Mesangial cell (primary cell): ENCODE measurements at places on chromosomes 1 and 21. TPM values are rescaled to one million over a fixed set of nuclear protein-coding genes. Genes with fewer than 3 reads are reported as not detected.

Gene LCE1D
- total RNA-seq, result not detected in 2 replicates

Gene OR2L8
- total RNA-seq, result not detected in 2 replicates

Gene RGS7
- 0.81 TPM in 1 of 2 replicates, not detected in the other for total RNA-seq

Gene LDLRAP1
- 7.7 and 9.3 TPM in 2 replicates for total RNA-seq

Gene MLLT11
- total RNA-seq, result 10.9 and 23.8 TPM in 2 replicates

Gene ACTA1
- total RNA-seq, result 0.63 and 0.65 TPM in 2 replicates

Gene RSPH1
- 0.38 TPM in 1 of 2 replicates, not detected in the other for total RNA-seq

Gene ASCL5
- 0.49 TPM in 1 of 2 replicates, not detected in the other for total RNA-seq

Gene IFT25
- 12.9 and 28.5 TPM in 2 replicates for total RNA-seq

Gene CFHR3
- not detected in 2 replicates for total RNA-seq

Gene KIF21B
- 3.0 and 7.3 TPM in 2 replicates for total RNA-seq

Gene OR10J1
- not detected in 2 replicates for total RNA-seq

Gene C1orf167
- not detected in 2 replicates for total RNA-seq

Gene KCNJ10
- total RNA-seq, result not detected in 2 replicates

Gene GPR37L1
- under 0.01 TPM in 1 of 2 replicates, not detected in the other for total RNA-seq

Gene CD5L
- total RNA-seq, result not detected in 2 replicates

Gene TEX38
- total RNA-seq, result not detected in 2 replicates

Gene CDK18
- 3.3 and 26.9 TPM in 2 replicates for total RNA-seq

Gene KIF26B
- 2.6 and 17.5 TPM in 2 replicates for total RNA-seq

Gene RGS8
- not detected in 2 replicates for total RNA-seq

Gene FCER1A
- total RNA-seq, result not detected in 2 replicates

Gene CD244
- not detected in 2 replicates for total RNA-seq

Gene NTRK1
- under 0.01 and 0.13 TPM in 2 replicates for total RNA-seq

Gene HOOK1
- 2.0 and 4.3 TPM in 2 replicates for total RNA-seq

Gene LRRC8C
- total RNA-seq, result 3.5 and 8.0 TPM in 2 replicates

Gene FMO4
- 0.49 and 1.0 TPM in 2 replicates for total RNA-seq

Gene BEND5
- total RNA-seq, result 0.49 and 3.5 TPM in 2 replicates

Gene LCE2C
- total RNA-seq, result not detected in 2 replicates

Gene GART
- 42.5 and 88.2 TPM in 2 replicates for total RNA-seq

Gene OR2T33
- 0.13 and 0.33 TPM in 2 replicates for total RNA-seq

Gene TMEM82
- total RNA-seq, result not detected in 2 replicates

Gene LYPD8
- not detected in 2 replicates for total RNA-seq

Gene DIO1
- total RNA-seq, result not detected in 2 replicates

Gene MEX3A
- total RNA-seq, result 15.6 and 23.7 TPM in 2 replicates

Gene CACNA1S
- total RNA-seq, result not detected in 2 replicates

Gene CFH
- 16.5 and 95.7 TPM in 2 replicates for total RNA-seq

Gene ADAMTS5
- total RNA-seq, result 3.4 and 18.6 TPM in 2 replicates

Gene BTBD8
- total RNA-seq, result 0.65 and 3.0 TPM in 2 replicates

Gene TSPEAR
- not detected in 2 replicates for total RNA-seq

Gene MSH4
- total RNA-seq, result not detected in 2 replicates

Gene AJAP1
- total RNA-seq, result 0.13 and 0.49 TPM in 2 replicates

Gene KRTAP21-2
- total RNA-seq, result not detected in 2 replicates

Gene LORICRIN
- not detected in 2 replicates for total RNA-seq

Gene FAM177B
- not detected in 2 replicates for total RNA-seq

Gene PIGC
- total RNA-seq, result 24.6 and 25.7 TPM in 2 replicates

Gene RGS18
- not detected in 2 replicates for total RNA-seq

Gene TTC22
- total RNA-seq, result under 0.01 and 0.76 TPM in 2 replicates

Gene CD34
- total RNA-seq, result 0.16 TPM in 1 of 2 replicates, not detected in the other

Gene TRAF3IP3
- not detected in 2 replicates for total RNA-seq

Gene VWA1
- 25.4 and 90.9 TPM in 2 replicates for total RNA-seq

Gene VWA5B1
- not detected in 2 replicates for total RNA-seq

Gene SLFNL1
- under 0.01 and 0.13 TPM in 2 replicates for total RNA-seq

Gene MEF2D
- 16.5 and 30.7 TPM in 2 replicates for total RNA-seq
